HS-27A (cell line): ENCODE measurements at places on chromosomes 11 and 22.

DNA sequence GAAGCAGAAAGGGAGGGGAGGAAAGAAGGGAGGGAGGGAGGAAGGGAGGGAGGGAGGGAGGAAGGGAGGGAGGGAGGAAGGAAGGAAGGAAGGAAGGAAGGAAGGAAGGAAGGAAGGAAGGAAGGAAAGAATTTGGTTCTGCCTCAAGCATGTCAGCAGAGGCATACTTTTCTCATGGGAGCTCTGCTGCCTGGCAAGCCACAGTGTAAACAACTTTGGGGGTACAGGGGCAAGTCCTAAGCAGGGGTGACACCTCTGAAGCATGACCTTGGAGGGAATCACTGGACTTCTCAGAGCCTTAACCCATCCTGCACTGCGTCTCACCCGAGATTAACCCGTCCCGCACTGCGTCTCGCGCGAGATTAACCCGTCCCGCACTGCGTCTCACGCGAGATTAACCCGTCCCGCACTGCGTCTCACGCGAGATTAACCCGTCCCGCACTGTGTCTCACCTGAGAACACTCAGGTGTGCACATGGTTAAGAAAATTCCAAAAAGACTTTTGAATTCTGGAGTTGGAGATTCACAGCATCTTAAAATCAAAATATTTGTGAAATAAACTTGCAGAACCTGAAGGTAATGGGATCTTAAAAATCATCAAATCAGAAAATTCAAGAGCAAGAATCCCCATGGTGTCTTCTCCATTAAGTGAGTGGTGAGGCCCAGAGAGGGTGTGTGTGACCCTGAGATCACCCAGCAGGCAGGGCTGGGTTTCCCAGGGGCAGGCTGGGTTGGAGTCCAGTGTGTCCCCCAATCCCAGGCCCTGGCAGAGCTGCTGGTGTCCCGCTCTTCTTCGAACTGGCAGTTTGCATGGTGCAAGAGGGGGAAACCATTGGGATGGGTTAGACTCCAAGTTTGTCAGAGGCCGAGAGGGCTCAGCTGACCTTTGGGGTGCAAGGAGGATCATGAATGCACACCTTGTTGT lies 190.4 kb downstream of the MN1 start:
- no peak for DNase-seq

DNA sequence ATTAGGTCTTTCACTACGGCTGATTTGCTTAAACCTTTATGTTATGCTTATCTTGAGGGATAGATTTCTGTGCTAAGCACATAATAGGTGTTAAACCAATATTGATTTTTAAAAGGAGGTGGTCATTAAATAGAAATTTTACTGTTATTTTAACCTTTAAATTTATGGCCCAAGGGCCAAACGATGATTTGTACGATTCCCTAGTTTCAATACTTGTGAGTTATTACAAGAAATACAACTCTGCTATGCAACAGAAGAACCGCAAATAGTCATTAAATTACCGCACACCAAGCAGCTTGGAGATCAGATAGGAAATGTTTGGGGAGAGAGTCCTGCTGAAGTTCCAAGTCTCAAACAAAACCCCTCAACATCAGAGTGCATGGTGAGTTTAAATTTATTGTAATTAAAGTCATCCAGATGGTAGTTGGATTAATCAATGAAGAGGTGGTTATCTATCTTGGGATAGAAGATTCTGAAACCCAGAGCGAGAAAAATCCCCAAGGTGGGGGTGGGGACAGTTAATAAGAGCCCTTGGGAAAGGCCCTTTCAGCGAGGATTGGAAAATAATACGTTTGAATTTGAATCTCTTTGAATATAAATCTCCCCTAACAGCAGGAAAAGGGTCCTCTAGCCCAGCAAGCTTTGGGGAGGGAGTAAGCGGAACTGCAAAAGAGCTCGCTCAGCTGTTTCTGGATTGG lies 805 bp upstream of the QSER1 start:
- DNase-seq: no peak

GRCh38 chr22:28594076-28594796 lies 85.4 kb downstream of the TTC28 start:
- DNase-seq: no peak

DNA sequence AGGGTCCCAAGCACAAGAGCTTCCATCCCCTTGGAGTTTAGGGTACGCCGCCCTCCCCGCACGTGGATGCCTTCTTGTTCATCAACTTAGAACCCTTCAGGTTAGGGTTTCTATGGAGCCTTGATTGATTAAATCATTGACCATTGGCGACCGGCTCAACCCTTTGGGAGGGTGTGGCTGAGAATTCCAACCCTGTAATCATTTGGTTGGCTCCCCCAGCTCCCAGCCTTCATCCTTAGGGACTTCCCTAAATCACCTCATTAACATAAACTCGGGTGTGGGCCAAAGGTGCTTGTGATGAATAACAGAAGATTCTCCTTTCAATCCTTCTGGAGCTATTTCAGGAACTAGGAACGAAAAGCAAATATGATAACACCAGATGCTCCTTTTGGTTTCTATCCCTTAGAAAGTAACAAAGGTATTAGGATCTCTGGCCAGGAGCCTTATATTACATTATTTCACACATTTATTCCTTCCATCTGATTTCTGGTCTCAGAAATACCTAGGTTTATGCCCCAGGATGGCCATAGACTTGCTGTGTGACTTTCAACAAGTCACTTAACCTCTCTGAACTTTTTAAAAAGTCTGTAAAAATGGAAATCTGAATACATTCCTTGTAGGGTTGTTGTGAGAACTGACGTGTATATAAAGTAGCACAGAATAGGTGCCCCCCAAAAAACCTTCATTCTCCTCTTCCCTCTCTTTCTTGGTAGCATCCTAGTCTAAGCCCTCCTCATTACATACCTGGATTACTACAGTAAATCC lies 26.8 kb downstream of the MCHR1 start:
- no peak for DNase-seq

DNA sequence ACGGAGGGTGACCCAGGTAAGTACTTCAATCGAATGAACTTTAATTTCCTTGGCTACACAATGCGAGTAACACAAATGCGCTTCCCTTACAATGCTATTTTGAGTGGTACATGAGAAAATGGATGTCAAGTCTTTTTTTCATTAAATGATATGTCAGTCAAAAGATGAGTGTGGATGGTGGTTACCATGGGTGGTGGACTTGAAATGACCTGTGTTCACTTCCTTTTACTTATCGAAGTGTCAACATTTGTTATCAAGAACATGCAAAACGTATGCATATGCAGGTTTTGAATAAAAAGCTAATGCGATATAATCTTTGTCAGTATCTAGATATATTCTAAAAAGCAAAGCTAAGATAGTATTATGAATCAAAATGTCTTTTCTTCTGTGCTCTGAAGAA lies 8.8 kb upstream of the APOL5 start:
- no peak for DNase-seq

GRCh38 chr11:129331217-129331616 lies 44.4 kb upstream of the BARX2 start:
- no peak for DNase-seq

DNA sequence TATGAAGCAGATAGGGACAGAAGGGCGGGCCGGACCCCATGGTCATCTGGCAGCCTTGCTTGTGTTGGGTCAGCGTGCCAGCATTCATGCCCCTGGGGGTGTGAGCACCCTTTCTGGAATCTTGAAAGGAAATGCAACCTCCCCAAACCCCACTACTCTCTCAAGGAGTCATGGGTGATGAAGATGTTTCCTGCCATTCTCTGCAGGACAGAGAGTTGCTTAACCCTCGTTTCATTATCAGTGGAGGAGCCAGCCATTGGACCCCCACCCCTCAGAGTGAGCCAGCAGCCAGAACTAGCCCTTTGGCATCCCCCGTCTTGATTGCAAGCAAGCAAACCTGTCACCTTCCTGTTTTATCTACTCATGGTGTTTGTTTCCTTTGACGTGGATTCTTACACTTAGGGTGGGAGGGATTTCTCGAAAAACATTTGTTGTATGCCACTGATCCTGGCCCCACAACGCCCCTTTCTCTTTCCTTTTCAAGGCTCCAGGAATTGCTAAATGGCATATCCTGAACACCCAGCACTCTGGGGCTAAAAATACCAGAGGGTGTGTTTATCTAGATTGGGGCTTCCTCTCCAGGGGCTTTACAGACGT lies 258.3 kb downstream of the ETS1 start:
- DNase-seq: no peak

DNA sequence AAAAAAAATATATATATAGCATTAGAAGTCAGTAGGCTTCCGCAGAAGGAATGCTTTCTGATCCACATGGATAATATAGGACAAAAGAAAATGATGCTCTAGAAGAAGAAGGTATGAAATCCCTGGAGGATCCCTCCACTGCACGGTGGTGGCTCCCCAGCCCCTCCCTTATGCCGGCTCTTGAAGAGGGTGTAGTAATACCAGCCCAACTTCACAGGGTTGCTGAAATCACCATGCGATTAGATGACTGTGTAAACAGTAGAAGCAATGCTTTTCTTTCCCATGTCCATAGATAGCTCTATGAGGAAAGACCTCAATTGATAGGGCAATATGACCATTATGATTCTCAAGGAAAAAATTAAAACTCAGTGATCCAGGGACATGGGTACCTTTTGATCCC lies 3.2 kb upstream of the ETS1 start:
- no peak for DNase-seq

GRCh38 chr22:41140365-41140957 lies 48.1 kb downstream of the EP300 start:
- no peak for DNase-seq

GRCh38 chr22:19693981-19694670 lies 20.2 kb upstream of the SEPTIN5 start:
- DNase-seq: no peak

DNA sequence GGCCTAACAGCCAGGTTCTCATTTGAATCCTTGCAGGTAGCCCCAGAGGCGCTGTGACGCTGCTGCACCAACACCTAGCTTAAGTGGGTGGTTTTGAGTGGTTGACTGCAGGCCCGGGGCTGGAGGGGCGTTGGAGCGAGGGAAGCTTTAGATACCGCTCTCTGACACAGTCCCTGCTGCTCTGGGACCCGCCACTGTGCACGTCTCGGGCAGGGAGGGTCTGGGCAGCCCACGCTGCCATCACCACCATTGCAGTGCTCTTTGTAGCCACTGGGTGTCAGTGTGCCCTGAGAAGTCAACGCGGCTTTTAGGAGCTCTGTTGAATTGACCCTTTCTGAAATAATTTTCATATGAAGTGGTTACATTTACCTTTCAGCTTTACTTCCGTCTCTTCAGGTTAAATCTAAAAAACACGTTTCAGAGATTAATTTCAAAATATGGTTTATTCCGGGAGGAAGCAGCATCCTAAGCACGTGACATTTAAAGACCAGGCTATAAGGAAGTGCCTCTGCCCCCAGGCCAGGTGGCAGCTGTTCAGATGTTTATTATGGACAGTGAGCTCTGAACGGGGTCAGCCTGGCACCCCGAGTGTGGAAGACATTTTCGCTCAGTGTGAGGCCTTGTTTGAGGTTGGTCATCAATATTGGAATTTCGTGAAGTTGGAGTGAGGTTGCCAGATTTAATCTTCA lies 30.9 kb upstream of the PARVB start:
- DNase-seq: no peak

DNA sequence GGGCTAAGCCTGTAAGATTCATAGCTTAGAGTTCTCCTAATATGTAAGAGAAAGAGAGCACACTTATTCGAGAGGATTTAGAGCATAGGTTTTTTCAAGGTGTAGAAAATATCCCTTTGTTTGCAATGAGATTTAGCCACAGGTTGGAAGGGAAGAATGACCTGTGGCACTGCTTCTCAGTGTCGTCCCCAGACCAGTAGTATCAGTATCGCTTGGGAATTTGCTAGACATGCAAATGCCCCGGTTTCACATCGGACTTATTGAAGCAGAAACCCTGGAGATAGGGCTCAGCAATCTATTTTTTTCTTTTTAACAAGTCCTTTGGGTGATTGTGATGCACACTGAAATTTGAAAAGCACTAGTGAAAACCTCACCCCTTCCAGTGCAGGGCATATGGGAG lies 362.6 kb upstream of the C11orf87 start:
- no peak for DNase-seq

- DNase-seq: no peak
These were observed 17.6 kb downstream of the YPEL4 start for GRCh38 chr11:57632116-57632515.

DNA sequence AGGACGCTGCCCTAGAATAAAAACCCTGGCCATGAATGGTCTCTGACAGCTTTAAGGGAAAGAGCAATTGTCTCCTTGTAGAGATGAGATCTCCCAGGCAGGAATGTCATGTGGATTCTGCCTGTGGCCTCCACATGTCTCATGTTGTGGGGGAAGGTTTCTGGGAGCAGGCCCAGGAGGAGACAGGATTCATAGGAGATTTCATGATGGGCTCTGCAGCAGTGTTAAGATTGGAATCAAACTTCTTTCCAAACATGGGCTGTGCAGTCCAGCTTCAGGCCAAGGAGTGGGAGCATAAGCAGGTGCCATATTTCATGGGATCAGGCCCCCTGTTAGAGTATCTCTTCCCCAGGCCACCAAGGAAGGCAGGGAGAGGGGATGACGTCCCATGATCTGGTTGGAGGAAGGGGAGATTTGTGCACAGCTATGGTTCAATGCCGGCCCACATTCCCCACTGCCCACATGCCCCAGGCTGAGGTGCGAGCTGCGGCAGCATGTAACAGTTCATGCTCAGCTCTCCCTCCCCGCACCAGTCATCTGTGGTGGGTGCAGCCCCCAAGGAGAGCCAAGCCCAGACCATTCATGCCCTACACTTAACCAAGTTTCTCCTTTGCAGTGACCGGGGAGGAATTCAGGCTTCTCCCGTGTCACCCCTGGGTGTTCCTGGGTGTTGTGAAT lies 42.5 kb downstream of the LMO1 start:
- no peak for DNase-seq
